ENCODE measurements at places on chromosomes 4 and X. TPM values are rescaled to one million over a fixed set of nuclear protein-coding genes. Genes with fewer than 3 reads are reported as not detected.

DNA sequence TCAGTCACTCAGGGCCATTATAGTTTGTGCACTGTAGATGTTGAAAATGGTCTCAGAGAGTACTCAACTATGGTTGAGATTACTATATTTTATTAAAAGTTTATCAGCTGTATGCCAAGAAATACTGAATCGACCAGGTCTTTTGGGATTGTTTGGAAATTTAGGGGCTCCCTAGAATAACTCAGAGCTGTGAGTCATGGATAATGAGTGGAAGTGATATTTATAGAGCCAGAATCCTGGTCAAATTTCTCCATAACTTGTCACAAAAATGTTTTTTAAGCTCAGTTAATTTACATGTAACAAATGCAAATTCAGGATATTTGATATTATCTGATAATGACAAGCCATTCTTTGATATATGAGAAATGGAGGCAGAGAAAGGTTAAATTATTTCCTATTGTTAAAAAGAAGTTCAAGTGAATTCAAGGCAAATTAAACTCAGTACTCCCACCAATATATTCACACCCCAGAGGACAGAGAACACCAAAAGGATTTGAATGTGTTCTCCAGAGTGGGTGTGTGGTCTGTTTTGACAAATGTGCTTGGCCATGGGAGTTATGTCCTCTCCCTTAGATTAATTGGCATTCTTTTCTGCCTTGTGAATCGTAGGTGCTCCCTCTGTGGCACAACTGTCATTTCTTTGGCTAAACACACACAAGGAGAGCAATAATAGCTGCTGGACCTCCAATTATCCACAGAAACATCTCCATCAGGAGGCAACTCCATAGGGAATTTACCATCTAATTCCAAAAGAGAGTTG is 37.7 kb downstream of the ARHGAP24 start:
- DNase-seq, result no peak

The TMEM156 gene
- 0.19 TPM for polyA plus RNA-seq

The PAGE2B gene
- polyA plus RNA-seq, result not detected

The STS gene
- polyA plus RNA-seq, result 15.0 TPM

The VEGFD gene
- 1.6 TPM for polyA plus RNA-seq
